ENCODE measurements at places on chromosomes 4 and X.

GRCh38 chr4:165360041-165360695, 18.6 kb upstream of the CPE start:
- DNase-seq: no peak

DNA sequence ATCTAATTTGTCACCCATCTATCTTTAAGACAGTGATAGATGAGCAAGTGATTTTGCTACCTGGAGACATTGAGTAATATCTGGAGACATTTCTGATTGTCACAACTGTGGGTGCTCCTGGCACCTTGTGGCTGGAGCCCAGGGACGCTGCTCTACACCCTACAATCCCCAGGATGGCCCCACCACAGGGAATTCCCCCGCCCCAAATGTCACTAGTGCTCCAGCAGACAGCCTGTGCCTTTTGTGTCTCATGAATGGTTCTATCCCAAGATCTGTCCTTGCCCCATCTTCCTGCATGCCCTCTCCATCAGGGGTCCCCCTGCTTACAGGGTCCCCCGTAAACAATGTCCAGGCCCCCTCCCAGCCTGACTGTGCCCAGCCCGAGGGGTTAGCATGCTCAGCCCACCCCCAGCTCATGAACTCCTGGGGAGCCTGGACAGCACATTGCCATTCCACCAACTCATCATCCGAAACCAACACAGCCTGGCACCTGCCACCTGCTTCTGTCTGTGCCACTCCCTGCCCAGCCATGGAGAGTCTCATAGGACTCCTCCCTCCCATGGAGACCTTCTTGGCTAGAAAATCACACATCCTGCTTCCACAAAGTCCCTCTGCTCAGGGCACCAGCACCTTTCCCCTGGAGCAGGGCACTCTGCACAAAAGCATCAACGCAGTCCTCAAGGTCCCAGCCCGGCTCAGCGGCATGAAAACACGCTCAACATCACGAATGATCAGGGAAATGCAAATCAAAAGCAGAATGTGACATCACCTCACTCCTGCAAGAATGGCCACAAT, 5.7 kb downstream of the P2RY8 start:
- no peak for DNase-seq

- DNase-seq: no peak
Observed at GRCh38 chr4:5217421-5217820, 166.1 kb downstream of the STK32B start.

DNA sequence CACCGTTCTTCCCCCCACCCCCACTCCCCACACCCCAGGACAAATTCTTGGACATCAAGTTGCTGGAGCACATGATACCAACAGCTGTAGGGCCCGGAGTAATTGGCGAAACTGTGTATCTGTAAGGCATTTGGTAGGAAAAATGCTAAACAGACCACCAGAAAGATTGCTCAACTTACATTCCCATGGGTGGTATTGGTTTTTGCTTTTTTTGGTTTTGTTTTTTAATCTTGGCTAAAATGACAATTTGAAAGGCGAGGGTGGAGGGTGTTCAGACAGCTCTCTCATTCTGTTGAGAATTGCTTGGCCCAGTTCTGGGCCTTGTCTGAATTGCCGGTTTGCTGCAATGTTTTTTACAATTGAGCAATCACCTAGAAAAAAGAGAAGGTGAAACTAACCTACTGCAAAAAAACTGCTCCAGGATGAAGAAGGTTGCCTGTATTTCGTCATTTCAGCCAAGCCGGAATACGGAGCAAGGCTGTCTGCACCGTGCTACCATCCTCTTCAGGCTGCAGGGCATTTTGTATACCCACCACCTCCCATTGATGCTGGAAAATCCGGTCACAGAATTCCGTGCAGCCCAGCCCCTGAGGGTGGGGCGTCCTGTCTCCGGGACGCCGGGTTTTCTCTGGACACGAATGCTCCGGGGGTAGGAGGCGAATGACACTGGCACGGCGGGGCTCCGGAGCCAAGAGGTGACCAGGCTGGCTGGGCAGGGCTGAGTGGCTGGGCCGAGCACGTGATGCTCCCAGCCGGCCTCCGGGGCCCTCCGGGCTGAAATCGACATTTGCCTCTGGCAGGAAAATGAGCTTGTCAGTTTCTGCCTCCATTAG, at the start of gene CLCN4:
CLCN4 (plus strand) TSS at position 777 of the 833 bp plus-strand sequence. CDS start 28,058 bp downstream, outside the sequence.
- no peak for DNase-seq

DNA sequence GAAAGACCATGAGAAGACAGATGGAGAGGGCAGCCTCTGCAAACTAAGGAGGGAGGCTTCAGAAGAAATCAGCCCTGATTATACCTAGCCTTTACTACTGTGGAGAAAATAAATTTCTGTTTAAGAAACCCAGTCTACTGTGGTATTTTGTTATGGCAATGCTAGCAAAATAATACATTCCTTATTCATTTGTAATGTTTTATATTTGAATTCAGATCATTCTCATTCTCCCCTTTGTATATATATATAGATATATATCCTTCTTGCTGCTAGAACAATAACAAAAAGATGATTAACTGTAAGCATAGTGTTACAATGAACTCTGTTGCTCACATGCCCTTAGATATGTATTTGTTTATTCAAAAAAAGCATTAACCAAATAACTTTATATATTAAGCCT, 22.5 kb downstream of the DMD start:
- DNase-seq: no peak

DNA sequence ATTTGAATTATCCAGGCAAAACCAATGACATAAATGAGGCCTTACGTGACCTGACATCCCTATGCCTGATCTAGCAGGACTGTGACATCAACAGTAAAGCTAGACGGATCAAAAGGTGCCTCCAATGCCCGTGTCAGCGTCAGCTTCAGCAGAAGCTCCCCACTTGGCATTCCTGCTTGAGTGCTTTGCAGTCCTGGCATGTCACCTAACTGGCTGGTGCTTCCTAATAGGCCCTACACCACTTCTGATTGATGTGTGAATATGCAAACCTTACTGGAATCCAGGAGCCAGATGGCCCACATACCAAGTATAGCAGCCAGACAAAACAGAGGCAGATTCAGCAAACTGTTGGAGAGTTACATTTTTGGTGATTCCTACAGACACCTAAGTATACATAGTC, 224.2 kb downstream of the DMD start:
- no peak for DNase-seq

DNA sequence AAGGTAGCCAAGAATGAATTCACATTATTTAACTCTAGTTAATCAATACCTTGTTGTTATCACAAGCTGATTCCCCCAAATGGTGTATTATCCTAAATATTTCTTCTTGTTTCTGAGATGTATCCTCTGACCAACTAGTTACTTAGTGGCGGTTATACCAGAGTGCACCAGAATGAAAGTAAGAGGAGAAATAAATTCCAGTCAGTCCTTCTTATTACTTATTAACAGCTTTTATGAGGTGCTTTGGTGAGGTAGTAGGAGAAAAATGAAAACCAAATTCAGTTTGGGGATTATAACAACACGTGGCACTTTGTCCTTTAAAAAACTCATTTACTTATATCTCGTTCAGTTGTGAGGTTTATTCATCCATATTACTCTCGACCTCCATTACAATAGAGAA, 101.9 kb downstream of the AMMECR1 start:
- no peak for DNase-seq
